Aorta (tissue), 5 donors: ENCODE measurements at places on chromosomes 5 and 9. TPM values are rescaled to one million over a fixed set of nuclear protein-coding genes. Genes with fewer than 3 reads are reported as not detected.

RGMB gene
- polyA plus RNA-seq: 4.5 TPM

ERAP2 gene
- polyA plus RNA-seq: 1.0 TPM

DDX4 gene
- not detected for polyA plus RNA-seq

OGN gene
- polyA plus RNA-seq: 235 TPM

OTP gene
- polyA plus RNA-seq: not detected

EFNA5 gene
- polyA plus RNA-seq: 5.0 TPM

SERF1A gene
- 4.3 TPM for polyA plus RNA-seq

SH3GLB2 gene
- 232 TPM for polyA plus RNA-seq

OBP2B gene
- polyA plus RNA-seq: not detected

DNA sequence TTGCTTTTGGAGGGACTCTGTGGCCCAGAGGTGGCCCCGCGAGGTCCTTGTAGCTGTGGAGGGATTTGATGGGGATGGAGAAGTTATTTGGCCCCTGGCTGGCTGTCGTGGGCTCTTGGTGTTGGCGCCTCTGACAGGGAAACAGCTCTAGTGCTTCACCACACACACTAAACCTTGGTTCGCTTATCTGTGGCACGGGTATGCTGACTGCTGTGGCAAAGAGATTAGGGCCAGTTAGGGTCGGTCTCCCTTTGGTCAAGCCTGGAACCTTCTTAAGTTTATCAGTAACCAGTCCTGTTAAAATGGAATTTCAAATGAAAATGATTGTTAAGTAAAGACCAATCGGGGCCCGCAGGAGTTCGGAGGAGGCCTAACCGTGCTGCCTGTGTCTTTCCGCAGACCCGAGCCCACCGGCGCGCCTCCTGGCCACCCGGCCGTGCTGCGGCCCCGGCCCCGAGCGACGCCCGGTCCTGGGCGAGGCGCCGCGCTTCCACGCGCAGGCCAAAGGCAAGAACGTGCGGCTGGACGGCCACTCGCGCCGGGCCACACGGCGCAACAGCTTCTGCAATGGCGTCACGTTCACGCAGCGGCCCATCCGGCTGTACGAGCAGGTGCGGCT lies 28.4 kb downstream of the NEURL1B start:
- no peak for DNase-seq
- no peak overlapping the region for H3K4me3 ChIP-seq
- H3K27ac ChIP-seq: no peak overlapping the region

GRCh38 chr5:89280103-89281037 lies 397.4 kb upstream of the MEF2C start:
- H3K36me3 ChIP-seq: no peaks in the 10 kb centered on the region
- no peak overlapping the region for H3K4me3 ChIP-seq
- H3K4me1 ChIP-seq: peaks cover 5% of the 10 kb centered on the region
- no peak for DNase-seq

- no peaks in the 10 kb centered on the region for H3K4me1 ChIP-seq
- no peaks in the 10 kb centered on the region for H3K27me3 ChIP-seq
- H3K4me3 ChIP-seq: no peak overlapping the region
- H3K36me3 ChIP-seq: no peaks in the 10 kb centered on the region
Measured at GRCh38 chr5:106796081-106796480, 874.7 kb downstream of the EFNA5 start.

GRCh38 chr5:37005946-37006540 lies 129.5 kb downstream of the NIPBL start:
- no peaks in the 10 kb centered on the region for H3K27me3 ChIP-seq
- no peak for DNase-seq
- H3K27ac ChIP-seq: no peak overlapping the region
- H3K36me3 ChIP-seq: no peaks in the 10 kb centered on the region

DNA sequence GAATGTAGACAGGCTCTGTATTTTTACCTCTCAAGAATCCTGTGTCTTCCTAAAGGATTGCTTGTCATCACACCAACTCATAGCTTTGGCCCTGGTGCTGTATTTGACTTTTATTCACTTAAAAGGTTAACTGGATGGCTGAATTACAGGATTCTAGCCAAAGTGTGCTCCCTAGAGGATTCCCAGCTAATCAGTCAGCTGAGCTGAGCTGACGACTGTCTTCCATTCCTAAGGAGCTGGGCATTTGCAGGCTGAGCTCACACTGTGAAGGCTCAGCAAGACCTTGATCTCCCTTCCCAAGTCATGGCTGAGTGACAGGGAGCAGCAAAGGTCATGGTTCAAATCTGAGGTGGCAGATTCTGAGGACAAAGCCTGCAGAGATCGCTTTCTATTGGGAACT lies 59.0 kb upstream of the PALM2AKAP2 start:
- no peak overlapping the region for H3K4me3 ChIP-seq
- H3K36me3 ChIP-seq: no peaks in the 10 kb centered on the region
- peaks cover 4% of the 10 kb centered on the region for H3K4me1 ChIP-seq
- no peak for DNase-seq
- no peak overlapping the region for H3K27ac ChIP-seq

- DNase-seq: no peak
- H3K36me3 ChIP-seq: no peaks in the 10 kb centered on the region
- no peak overlapping the region for H3K27ac ChIP-seq
- H3K4me1 ChIP-seq: no peaks in the 10 kb centered on the region
- H3K4me3 ChIP-seq: no peak overlapping the region
- no peaks in the 10 kb centered on the region for H3K27me3 ChIP-seq
Measured at GRCh38 chr5:142722146-142722545, 36.3 kb upstream of the FGF1 start.

- no peak overlapping the region for H3K4me3 ChIP-seq
- H3K27me3 ChIP-seq: no peaks in the 10 kb centered on the region
- no peak for DNase-seq
- H3K4me1 ChIP-seq: no peaks in the 10 kb centered on the region
- H3K36me3 ChIP-seq: no peaks in the 10 kb centered on the region
Measured at GRCh38 chr9:135079676-135080075, 7.8 kb upstream of the OLFM1 start.

- DNase-seq: no peak
- no peaks in the 10 kb centered on the region for H3K36me3 ChIP-seq
- H3K27ac ChIP-seq: no peak overlapping the region
Measured at GRCh38 chr5:179749857-179750508, 17.4 kb downstream of the MAML1 start.

GRCh38 chr5:2867373-2867933 lies 116.0 kb upstream of the IRX2 start:
- no peak overlapping the region for H3K4me3 ChIP-seq
- no peak overlapping the region for H3K27ac ChIP-seq
- no peaks in the 10 kb centered on the region for H3K4me1 ChIP-seq
- DNase-seq: no peak
- no peaks in the 10 kb centered on the region for H3K36me3 ChIP-seq

DNA sequence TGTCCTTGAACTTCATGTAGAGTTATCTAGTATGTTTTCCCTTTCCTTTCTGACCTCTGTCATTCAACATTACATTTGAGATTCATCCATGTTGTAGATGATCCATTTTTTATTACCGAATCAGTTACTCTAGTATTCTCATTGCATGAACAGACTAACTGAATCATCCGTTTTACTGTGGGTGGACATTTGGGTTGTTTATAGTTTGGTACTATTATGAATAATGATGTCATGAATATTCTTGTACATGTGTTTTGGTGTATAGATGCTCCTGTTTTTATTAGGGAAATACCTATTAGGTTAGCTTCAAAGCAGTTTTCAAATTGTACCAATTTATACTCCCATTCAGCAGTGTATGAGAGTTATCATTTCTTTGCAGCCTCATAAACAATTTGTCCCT lies 94.3 kb upstream of the NIPAL4 start:
- no peak overlapping the region for H3K27ac ChIP-seq
- H3K4me3 ChIP-seq: no peak overlapping the region
- no peaks in the 10 kb centered on the region for H3K27me3 ChIP-seq
- H3K36me3 ChIP-seq: no peaks in the 10 kb centered on the region
- peaks cover 3% of the 10 kb centered on the region for H3K4me1 ChIP-seq

- no peaks in the 10 kb centered on the region for H3K4me1 ChIP-seq
- no peaks in the 10 kb centered on the region for H3K36me3 ChIP-seq
- no peaks in the 10 kb centered on the region for H3K27me3 ChIP-seq
- no peak overlapping the region for H3K4me3 ChIP-seq
Measured at GRCh38 chr9:124197177-124198095, 60.3 kb upstream of the NEK6 start.

DNA sequence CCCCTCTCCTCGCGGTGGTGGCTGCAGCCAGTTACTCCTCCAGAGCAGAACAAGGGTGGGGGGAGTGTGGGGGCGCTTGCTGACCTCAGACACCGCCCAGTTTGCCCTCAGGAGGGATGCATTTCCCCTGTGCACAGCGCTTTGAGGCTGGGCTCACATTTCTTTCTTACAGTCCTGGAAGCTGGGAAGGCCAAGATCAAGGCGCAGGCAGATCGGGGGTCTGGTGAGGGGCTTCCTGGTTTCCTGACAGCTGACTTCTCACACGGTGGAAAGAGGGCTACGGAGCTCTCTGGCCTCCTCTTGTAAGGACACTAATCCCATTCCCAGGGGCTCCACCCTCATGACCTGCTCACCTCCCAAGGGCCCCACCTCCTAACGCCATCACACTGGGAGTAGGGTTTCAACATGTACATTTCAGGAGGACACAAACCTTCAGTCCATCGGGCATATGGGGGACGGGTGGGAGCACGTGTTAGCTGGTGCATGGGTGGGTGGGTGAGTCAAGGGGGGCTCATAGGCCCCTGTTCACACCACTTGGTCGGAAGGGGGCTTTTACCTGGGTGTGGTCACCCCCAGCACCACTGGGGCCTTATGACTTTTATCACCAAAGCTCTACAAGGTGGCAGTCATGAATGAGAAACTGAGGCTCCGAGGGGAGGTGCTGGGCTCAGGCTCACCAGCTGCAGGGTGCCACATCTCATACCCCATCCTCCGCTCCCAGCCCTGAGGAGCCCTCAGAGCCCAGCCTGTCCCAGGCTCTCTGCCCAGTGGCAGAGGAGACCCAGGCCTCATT lies 7.7 kb upstream of the SCGB3A1 start:
- no peak overlapping the region for H3K4me3 ChIP-seq
- H3K27me3 ChIP-seq: no peaks in the 10 kb centered on the region
- no peaks in the 10 kb centered on the region for H3K36me3 ChIP-seq
- DNase-seq: peak; percentile 23

- DNase-seq: peak; percentile 93
- no peaks in the 10 kb centered on the region for H3K36me3 ChIP-seq
- peak overlapping the region; percentile 15 for H3K4me3 ChIP-seq
- H3K4me1 ChIP-seq: no peaks in the 10 kb centered on the region
- peak overlapping the region; percentile 99 for H3K27ac ChIP-seq
- H3K27me3 ChIP-seq: no peaks in the 10 kb centered on the region
Measured at GRCh38 chr9:129482521-129483414, 138.1 kb downstream of the C9orf50 start.

- DNase-seq: no peak
- H3K4me1 ChIP-seq: no peaks in the 10 kb centered on the region
- no peak overlapping the region for H3K27ac ChIP-seq
- H3K4me3 ChIP-seq: no peak overlapping the region
Measured at GRCh38 chr9:32200896-32201295, 183.5 kb upstream of the ACO1 start.

- H3K4me3 ChIP-seq: no peak overlapping the region
- H3K27me3 ChIP-seq: no peaks in the 10 kb centered on the region
- peaks cover 3% of the 10 kb centered on the region for H3K36me3 ChIP-seq
- no peak for DNase-seq
Measured at GRCh38 chr5:87300744-87301143, 33.1 kb downstream of the RASA1 start.

DNA sequence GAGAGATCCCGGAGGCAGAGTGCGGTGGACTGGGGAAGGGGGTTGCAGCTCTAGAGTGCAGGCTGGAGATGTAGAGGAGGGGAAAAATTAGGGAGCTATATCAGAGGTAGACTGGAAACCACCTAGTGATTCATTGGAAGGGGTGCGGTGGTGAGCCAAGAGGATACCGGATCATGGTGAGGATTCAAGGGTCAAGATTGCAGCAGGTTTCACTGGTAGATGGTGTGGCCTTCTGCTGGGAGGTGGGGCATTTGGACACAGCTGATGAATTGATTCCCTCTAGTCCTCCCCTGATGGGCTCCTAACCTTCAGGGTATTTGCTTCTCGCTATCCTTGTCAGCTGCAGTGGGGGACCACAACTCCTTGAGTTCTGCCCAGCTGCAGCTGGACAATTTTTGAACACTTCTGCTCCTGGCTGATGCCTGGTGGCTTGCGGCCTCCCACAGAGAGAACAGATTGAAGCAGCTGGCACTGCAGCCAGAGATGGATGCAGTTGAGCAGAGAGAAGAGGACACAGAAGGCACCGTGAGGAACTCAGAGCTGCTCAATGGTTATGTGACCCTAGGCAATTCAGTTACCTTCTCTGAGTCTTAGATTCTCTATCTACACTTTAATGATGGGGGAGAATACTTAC lies 134.4 kb upstream of the ABCA1 start:
- no peaks in the 10 kb centered on the region for H3K36me3 ChIP-seq
- DNase-seq: no peak
- no peaks in the 10 kb centered on the region for H3K4me1 ChIP-seq
- H3K27me3 ChIP-seq: no peaks in the 10 kb centered on the region

- no peak overlapping the region for H3K4me3 ChIP-seq
- H3K4me1 ChIP-seq: no peaks in the 10 kb centered on the region
- H3K27ac ChIP-seq: no peak overlapping the region
- no peak for DNase-seq
Measured at GRCh38 chr5:121988488-121988887, 26.7 kb downstream of the SRFBP1 start.

- DNase-seq: no peak
- no peaks in the 10 kb centered on the region for H3K36me3 ChIP-seq
- no peaks in the 10 kb centered on the region for H3K27me3 ChIP-seq
- no peak overlapping the region for H3K4me3 ChIP-seq
- no peak overlapping the region for H3K27ac ChIP-seq
Measured at GRCh38 chr5:60354311-60354710, 345.7 kb downstream of the DEPDC1B start.

- H3K4me1 ChIP-seq: peaks cover 3% of the 10 kb centered on the region
- no peak overlapping the region for H3K27ac ChIP-seq
- no peaks in the 10 kb centered on the region for H3K36me3 ChIP-seq
- no peak overlapping the region for H3K4me3 ChIP-seq
Measured at GRCh38 chr5:39759701-39760100, 334.9 kb upstream of the DAB2 start.

GRCh38 chr5:159133041-159133741 lies 33.5 kb upstream of the EBF1 start:
- no peaks in the 10 kb centered on the region for H3K4me1 ChIP-seq
- peak overlapping the region; percentile 79 for H3K4me3 ChIP-seq
- H3K36me3 ChIP-seq: no peaks in the 10 kb centered on the region
- no peak for DNase-seq
- H3K27ac ChIP-seq: peak overlapping the region; percentile 74

DNA sequence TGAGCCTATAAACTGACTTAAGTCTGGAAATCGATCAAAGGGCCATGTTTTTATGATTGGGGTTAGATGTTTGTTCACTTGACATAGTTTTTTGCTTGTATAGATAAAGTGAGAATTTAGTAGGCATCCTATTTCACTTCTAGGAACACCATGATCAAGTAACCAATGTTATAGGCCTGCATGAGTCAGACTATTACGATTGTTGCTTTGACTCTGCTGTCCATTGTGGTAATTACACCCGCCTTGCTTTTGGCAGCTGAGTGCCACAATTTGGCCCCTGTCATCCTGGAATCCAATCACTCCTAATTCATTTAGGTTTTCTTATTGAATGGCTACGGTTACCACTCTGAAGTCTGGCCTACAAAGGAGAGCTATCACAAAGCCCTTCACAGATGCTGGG lies 67.8 kb upstream of the IL33 start:
- DNase-seq: no peak
- H3K27ac ChIP-seq: no peak overlapping the region
- H3K27me3 ChIP-seq: no peaks in the 10 kb centered on the region
